OCI-M1 (cell line): ENCODE measurements at places on chromosomes 12 and 14.

- no peak for DNase-seq
Observed at GRCh38 chr14:37731094-37731493, 135.7 kb downstream of the TTC6 start.

- no peak for DNase-seq
Observed at GRCh38 chr12:102631274-102631673, 150.9 kb upstream of the IGF1 start.

GRCh38 chr14:91263329-91263728, 18.8 kb upstream of the GPR68 start:
- DNase-seq = no peak

GRCh38 chr12:66692170-66692569, 13.3 kb upstream of the GRIP1 start:
- no peak for DNase-seq

DNA sequence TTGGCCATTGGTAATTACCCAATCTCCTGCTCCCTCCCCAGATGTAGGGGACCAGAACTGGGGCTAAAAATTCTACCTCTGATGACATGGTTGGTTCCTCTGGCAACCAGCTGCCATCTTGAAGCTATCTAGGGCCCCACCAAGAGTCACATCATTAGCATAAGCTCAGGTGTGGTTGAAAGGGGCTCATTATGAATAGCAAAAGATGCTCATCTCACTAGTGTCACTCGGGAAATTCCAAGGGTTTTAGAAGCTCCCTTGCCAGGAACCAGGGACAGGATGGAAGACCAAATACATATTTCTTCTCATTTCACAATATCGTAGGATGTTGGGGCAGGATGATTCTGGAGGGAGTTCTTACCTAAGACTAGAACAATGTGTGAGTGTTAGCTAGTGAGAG, 38.6 kb downstream of the EID3 start:
- no peak for DNase-seq

- DNase-seq = no peak
Observed at GRCh38 chr12:42260518-42260917, 22.5 kb upstream of the YAF2 start.

GRCh38 chr12:92810370-92810769, 107.6 kb downstream of the PLEKHG7 start:
- no peak for DNase-seq

DNA sequence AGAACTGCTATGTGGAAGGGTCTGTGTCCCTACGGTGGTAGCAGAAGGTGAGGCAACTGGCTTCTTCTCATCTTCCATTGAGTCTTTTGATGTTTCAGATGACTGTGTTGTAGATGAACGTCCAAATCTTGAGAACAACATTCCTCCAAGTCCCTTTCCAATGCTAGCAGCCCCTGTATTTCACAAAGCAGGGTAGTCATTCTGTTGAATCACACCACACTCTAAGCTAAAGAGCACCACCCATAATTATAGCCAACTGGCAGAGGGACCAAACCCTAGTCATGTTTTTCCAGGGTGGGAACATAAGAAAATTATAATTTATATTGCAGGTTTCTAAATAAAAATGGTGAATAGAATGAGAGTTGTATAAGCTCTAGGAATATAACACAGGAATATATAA, 98.7 kb downstream of the DDHD1 start:
- no peak for DNase-seq

- no peak for DNase-seq
Observed at GRCh38 chr14:47186486-47186885, 488.9 kb downstream of the MDGA2 start.

DNA sequence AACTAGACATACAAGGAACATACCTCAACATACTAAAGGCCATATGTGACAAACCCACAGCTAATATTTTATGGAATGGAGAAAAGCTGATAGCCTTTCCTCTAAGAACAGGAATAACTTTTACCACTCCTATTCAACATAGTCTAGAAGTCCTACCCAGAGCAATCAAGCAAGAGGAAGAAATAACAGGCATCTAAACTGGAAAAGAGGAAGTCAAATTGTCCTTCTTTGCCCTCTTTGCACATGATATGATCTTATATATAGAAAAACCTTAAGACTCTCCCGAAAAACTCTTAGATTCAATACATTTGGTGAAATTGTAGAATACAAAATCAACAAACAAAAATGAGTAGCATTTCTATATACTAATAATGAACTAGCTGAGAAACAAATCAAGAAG, 110.0 kb downstream of the ATP23 start:
- DNase-seq = peak; percentile 59

- no peak for DNase-seq
Observed at GRCh38 chr14:41785696-41786095, 179.0 kb downstream of the LRFN5 start.

DNA sequence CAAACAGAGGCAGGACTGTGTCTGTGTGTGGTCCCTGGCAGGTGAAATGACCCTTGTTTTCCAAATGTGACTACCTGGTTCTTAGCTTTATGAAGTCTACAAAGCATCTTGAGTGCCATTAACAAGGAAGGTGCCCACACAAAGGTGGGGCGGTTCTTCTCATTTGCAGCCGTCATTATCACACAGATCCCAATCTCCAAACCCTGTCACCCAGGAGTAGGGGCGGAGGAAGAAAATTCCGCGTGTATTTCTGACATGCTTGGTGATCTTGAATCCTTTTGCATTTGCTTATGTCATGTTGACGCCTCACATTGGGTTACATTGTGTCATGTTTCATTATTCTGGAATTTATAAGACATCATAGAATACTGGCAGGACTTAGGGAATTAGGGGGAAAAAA, 277.3 kb downstream of the VRK1 start:
- no peak for DNase-seq

- DNase-seq = no peak
Observed at GRCh38 chr12:53626702-53627169, 554 bp upstream of the ATF7 start.

DNA sequence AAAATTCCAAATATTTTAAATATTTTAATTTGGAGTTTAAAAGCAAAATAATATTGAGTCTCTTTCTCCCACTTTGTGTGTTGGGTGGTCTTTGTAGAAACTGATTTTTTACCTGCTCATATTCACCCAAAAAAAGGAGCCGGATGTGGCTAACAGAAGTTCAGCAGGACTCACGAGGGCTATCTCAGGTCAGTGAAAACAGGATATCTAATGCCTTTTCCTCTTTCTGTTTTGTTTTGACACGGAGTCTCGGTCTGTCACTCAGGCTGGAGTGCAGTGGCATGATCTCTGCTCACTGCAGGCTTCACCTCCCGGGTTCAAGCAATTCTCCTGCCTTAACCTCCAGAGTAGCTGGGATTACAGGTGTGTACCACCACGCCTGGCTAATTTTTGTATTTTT, 30.8 kb downstream of the COA8 start:
- no peak for DNase-seq

- no peak for DNase-seq
Observed at GRCh38 chr12:102848832-102849231, 68.2 kb downstream of the PAH start.

- DNase-seq = no peak
Observed at GRCh38 chr14:66442953-66443571, 43.1 kb upstream of the CCDC196 start.

- DNase-seq = no peak
Observed at GRCh38 chr12:130649101-130650045, 66.7 kb downstream of the RIMBP2 start.

DNA sequence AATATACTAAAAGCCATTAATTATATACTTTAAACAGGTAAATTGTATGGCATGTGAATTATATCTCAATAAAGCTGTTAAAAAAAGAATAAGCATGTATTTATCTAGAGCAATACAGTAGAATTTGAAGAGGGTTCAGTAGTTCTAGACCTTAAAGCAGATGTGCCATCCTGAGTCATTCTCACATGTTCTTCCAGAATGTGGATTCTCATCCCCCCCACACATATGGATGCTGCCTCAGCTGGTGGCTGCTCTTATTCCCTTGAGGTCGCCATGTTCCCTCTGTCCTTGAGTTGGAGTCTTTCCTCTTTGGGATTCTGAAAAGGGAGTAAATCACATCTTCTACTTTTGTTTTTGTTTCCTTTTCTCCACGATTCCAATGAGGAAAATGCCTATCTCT, 321.3 kb downstream of the AEBP2 start:
- DNase-seq = no peak

GRCh38 chr14:101473795-101474562, 87.3 kb upstream of the DIO3 start:
- no peak for DNase-seq

DNA sequence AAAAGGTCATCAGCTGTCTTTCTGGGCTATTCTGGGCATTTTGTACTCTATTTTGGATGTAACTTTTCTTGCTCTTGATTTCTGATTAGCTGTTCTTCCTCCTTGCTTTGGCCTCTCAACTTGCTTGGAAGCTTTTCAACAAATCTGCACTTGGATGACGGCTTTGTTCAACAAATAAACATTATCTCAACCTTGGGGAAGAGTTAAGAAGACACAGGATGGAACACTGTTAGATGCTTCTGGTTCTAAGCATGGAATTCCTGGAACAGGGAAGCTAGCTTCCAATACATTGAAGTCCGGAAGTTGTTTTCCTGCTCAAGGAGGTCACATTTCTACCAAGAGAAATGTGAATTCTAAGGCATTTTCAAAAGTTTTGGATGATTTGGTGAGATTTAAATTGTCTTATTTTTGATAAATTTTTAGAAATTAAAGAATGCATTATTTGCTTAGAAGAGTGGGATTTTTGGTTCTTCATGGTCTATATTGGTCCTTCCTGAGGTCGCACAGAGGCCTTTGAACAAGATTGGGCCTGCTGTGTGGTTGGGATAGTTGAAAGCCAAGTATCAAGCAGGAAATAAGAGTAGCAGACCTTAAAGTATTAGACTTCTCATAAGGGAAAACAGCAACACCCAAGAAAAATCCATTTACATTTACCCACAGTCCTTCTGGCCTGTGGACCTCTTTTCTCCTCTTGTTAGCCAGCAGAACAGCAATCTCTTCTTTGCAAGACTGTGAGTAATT, 59.2 kb downstream of the PPFIBP1 start:
- no peak for DNase-seq

- no peak for DNase-seq
Observed at GRCh38 chr12:131892711-131893604, 1.5 kb upstream of the ULK1 start.

DNA sequence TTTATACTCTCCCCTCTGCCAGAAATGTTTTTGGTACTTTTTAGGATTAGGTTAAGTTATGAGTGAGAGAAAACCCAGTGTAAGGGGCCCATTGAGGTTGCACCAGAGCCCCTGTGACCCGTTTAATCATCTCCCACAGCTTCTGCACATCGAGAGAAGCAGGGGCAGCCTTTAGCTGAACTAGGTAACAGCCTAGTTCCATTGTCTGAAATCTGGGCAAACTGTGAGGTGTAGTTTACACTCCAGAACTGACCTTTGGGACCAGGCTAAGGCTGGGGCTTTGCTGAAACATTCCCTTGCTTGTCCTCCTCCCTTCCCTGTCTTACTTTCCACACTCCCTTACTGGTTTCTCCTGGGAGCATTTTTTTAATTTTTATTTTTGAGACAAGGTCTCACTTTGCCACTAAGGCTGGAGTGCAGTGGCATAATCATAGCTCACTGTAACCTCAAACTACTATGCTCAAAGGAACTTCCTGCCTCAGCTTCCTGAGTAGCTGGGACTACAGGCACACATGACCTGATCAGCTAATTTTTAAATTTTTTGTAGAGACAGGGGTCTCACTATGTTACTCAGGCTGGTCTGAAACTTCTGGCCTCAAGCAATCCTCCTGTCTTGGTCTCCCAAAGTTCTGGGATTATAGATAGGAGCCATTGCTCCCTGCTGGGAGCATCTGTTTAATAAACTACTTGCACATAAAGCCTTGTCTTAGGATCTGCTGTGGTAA, 25.9 kb upstream of the DHRS2 start:
- DNase-seq = no peak

- no peak for DNase-seq
Observed at GRCh38 chr14:75847584-75847983, 134.2 kb downstream of the TGFB3 start.

DNA sequence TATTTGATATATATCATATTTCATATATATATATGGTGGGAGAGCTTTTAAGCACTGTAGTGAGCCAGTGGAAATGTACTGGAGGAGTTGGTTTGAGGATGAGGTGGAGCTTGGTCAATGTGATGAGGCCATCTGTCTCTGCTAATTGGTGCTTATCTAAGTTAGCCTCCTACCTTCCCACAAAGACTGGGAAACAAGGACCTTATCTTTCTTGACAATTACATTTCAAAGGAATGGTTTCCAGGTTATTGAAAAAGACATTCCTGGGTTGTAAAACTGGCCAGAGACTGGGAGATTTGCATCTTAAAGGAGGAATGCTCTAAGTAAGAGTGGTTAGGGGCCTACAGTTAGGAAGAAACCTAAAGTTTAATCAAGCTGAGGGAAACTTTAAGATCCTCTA, 212.8 kb upstream of the SYT1 start:
- no peak for DNase-seq
